CD4-positive, alpha-beta T cell treated with Interleukin-21 for 1 hour (primary cell): ENCODE measurements at places on chromosomes 2 and 18.

GRCh38 chr2:199434555-199434954 lies 23.2 kb downstream of the SATB2 start:
- no peak for DNase-seq

DNA sequence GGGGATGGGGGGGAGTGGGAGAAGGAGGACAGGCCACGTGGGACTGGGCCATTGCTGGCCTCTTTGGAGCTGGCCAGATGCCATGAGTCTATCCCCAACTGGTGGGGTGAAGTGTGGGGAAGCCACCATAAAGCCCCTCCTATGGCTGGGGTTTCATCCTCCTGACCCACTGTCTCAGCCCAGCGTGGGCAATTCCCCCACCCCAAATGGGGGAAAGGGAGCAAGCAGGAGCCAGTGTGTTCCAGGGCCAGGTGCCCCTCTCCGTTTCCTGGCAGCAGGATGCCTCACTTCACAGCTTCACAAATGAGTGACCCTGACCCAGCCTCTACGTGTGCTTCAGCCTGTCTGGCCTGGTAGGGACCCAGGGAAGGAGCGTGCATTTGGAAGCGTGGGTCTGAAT lies 474.7 kb upstream of the HS6ST1 start:
- DNase-seq: no peak

GRCh38 chr18:48621815-48622555 lies 83.2 kb downstream of the CTIF start:
- no peak for DNase-seq

DNA sequence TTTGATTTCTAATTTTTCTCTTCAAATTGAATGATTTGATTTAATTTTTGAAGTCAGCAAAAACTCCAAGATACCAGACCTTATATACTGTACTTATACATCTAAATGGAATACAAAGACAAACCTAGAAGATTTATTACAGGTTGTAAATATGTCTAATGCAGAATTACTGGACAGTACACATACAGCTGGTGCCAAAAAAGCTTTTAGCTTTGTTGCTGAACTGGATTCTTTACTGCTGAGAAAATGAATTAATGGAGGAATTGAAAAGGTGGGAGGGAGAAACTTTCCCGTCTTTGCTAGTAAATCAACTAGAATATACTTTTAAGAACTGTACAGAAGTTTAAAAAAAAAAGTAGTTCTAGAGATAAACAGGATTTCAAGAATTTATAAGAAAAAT lies 17.5 kb downstream of the C1D start:
- no peak for DNase-seq

- DNase-seq: no peak
Observed at GRCh38 chr18:31821545-31822171, 61.0 kb upstream of the SLC25A52 start.

DNA sequence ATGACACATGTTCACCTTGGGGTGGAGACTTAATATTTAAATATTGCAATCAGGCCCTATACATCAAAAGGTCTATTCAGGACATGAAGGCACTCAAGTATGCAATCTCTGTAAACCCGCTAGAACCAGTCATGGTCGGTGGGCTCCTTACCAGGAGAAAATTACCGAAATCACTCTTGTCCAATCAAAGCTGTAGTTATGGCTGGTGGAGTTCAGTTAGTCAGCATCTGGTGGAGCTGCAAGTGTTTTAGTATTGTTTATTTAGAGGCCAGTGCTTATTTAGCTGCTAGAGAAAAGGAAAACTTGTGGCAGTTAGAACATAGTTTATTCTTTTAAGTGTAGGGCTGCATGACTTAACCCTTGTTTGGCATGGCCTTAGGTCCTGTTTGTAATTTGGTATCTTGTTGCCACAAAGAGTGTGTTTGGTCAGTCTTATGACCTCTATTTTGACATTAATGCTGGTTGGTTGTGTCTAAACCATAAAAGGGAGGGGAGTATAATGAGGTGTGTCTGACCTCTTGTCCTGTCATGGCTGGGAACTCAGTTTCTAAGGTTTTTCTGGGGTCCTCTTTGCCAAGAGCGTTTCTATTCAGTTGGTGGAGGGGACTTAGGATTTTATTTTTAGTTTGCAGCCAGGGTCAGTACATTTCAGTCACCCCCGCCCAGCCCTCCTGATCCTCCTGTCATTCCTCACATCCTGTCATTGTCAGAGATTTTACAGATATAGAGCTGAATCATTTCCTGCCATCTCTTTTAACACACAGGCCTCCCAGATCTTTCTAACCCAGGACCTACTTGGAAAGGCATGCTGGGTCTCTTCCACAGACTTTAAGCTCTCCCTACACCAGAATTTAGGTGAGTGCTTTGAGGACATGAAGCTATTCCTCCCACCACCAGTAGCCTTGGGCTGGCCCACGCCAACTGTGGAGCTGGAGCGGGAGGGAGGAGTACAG lies 108.1 kb downstream of the XRCC5 start:
- no peak for DNase-seq

DNA sequence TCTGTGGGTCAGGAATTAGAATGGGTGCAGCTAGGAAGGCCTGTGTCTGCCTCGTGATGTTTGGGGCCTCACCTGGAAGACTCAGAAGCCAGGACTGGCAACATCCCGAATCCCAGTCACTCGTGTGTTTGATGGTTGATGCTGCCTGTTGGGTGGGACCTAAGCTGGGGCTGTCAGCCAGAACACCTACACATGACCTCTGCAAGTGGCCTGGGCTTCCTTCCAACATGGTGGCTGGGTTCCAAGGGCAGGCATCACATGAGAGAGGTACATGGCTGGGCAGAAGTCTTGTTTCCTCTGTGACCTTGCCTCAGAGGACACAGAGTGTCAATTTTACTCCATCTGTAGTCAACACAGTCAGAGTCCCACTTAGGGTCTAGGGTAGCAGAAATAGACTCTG lies 177.8 kb downstream of the GBX2 start:
- DNase-seq: no peak

- DNase-seq: no peak
Observed at GRCh38 chr2:238510911-238511613, 84.3 kb downstream of the ASB1 start.

DNA sequence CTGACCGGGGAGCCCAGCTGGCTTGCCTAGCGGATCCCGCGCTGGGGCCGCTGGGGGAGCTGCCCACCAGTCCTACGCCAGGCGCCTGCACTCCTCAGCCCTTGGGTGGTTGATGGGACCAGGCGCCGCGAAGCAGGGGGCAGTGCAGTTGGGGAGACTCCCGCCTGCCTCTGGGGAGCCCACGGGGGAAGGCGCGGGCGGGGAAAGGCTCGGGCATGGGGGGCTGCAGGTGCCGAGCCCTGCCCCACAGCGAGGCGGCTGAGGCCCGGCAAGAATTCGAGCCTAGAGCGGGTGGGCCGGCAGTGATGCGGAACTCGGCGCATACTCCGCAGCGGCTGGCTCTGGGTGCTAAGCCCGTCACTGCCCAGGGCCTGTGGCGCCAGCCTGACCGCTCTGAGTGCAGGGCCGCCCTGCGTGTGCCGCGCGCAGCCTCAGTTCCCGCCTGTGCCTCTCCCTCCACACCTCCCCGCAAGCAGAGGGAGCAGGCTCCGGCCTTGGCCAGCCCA lies 249.1 kb upstream of the TEKT4 start:
- DNase-seq: no peak

GRCh38 chr18:59659508-59660170 lies 37.6 kb downstream of the CCBE1 start:
- no peak for DNase-seq

DNA sequence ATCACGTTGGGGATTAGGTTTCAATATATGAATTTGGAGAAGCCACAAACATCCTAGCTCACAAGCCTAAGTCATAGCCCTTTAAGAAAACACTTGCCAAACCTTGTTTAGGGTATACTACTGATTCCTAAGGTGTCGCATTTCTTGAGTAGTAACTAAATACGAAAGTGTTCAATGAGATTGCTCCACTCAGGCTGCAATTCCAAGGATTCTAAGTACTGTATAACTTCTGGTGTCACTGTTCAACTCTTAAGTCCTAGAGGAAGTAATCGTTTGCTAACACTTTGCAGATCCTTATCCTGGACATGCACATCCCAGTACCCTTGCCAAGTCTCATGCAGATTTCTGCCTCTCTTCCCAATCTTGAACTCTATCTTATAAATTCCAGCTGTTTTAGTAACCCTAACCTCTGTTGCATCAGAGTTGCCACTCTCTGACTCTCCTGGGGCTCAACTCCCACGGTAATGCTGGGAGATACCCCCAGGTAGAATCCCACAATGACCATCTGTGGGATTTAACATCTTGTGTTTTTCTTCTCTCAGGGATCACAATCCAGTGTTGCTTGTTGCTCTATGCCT lies 122.4 kb downstream of the HIBCH start:
- no peak for DNase-seq

DNA sequence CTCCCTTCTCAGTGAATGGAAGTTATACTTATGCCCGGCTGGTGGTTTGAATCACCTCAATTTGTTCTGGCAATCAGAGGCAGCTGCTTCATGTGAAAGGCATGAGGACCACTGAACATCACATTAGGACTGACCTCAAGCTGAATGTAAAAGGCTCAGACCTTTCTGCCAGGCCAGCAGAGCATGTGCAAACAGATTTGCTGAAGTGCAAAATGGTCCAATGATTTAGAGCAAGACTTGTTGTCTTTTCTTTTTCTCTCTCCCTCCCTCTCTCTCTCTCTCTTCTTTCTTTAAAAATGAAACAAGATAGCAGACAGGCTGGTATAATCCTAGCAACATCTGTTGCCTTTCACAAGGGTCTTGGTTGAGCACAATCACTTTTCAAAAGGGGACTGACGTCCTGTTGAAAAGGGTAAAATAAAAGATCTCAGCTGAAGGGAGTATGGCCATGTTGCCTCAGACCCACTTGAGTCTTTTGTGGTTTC lies 13.3 kb upstream of the CDH7 start:
- no peak for DNase-seq

- no peak for DNase-seq
Observed at GRCh38 chr2:147632198-147632597, 212.6 kb upstream of the ACVR2A start.

DNA sequence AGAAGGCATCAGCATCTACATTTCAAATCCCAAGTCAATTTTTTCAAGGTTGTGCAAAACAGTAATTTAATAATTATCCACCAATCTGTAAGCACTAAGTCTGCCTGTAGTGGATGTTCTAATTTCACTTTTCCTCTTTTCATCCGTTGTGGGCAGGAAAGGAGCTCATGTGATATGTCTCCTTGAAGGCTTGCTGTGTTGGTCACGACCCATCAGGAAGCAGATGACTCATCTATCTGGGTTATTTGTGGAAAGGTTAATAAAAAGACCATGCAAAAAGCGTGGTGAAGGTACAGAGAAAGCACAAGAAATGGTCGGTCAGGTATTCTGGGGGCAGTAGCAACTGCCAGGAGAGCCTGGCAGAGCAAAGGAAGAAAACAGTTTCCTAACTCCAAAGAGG lies 476.7 kb upstream of the RAB6C start:
- DNase-seq: no peak

GRCh38 chr2:205758051-205758450 lies 75.8 kb downstream of the NRP2 start:
- DNase-seq: no peak

DNA sequence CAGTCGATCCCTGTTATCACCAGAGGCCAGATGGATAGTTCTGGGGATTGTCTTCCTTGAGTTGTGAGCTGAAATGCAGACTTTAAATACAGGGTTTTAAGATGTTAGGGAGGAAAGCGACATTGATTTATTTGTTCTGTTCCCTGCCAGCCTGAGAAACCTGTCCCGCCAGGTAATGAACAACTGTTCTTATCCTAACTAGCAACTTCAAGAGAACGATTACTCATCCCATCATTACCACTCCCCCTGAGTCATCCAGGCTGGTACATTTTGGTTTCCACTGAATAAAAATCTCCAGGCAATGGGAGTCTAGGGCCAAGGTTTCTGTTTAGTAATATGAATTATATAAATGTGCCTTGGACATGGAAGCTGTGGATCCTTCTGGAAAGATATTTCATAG lies 131.2 kb downstream of the LYPD6B start:
- DNase-seq: no peak

GRCh38 chr2:44291281-44292248 lies 16.3 kb downstream of the SLC3A1 start:
- DNase-seq: peak; percentile 2

DNA sequence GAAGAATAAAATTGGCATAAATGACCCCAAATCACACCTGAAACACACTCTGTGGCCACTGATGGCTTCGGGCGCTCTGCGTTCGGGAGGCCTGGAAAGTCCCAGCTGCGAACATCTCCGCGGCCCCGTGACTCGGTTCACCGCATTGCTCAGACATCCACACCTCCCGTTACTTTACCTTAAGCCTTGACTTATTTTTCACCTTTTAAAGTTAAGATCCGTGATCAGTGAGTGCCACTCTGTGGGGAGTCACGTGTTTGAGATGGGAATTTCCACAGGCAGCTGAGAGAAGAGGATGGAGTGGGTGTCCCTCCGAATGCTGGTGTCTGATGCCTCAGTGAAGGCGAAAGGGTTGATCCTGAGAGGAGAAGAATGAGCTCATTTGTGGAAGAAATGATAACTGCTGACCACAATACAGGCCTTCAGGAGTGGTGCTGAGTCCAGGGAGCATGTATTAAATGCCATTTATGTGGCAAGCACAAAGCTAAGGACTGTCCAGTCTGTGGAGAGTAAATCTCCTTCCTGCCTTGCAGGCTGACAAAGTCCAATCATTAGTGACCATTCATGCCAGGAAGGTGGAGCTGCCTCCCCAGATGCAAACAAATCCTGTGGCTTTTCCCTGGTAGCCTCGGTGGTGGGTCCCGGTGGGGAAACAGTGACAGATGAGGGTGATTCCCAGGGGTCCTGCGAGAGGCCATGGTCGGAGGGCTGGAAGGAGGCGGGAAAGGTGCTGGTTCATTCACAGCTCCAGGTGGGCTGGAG lies 168.8 kb downstream of the RTP5 start:
- DNase-seq: no peak

GRCh38 chr2:130380096-130380934 lies 24.5 kb downstream of the PTPN18 start:
- no peak for DNase-seq

DNA sequence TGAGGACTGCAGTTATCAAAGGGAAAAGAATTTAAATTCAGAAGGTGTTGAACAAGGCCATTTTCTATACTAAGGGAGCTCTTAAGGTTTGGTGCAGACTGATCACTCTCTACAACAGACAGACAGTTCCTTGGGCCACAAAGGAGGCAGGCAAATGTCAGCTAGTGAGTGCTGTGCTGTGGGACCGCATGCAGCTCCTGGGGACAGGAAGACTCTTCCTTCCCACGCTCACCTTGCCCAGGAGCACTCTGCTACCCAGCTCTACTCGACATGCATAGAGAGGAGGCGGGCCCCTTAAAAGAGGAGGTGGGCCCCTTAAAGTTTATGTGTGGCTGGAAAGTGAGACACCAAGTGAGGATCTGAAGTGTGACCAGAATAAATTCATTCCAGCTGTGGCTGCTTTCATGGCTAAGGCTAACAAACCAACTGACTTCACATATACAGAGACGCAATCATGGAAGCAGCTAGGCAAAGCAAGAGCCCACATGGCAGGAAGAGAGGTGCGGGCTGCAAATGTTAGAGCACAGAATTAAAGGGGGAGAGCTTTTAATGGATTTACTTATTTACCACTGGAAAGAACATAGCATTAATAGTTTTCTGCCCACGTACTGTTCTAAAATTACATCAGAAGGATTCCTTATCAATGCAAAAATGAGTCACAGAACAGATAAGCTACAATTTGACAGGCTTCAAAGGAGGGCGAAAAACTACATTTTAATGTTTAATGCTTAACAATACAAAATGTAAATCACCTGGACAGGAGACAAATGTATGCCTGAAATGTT lies 101.4 kb upstream of the RNU4ATAC start:
- no peak for DNase-seq

GRCh38 chr2:191500566-191500883 lies 177.4 kb upstream of the NABP1 start:
- no peak for DNase-seq

- no peak for DNase-seq
Observed at GRCh38 chr2:101679037-101679726, 18.3 kb upstream of the MAP4K4 start.
